ENCODE measurements at places on chromosomes 3 and 15.

DNA sequence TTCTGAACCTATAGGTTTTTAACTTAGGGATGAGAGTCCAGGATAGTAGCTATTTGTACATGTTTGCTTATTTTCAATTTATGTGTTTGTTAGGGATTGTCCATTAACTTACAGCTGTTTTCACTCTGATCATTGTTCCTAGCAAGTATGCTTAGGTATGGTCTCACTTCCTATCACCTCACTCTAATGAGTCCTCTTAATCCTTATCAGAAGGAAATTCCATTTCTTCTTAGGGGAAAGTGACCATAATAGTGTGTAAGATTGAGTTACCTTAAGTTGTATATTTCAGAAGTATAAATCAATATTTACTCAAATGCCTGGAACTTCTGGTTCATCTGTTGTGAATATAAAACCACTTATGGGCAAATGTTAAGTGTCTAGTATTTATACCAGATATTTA lies 53.0 kb downstream of the PIAS1 start:
- no peak for DNase-seq

- no peak for DNase-seq
Measured at GRCh38 chr3:131324923-131325322, 56.7 kb upstream of the NUDT16 start.

DNA sequence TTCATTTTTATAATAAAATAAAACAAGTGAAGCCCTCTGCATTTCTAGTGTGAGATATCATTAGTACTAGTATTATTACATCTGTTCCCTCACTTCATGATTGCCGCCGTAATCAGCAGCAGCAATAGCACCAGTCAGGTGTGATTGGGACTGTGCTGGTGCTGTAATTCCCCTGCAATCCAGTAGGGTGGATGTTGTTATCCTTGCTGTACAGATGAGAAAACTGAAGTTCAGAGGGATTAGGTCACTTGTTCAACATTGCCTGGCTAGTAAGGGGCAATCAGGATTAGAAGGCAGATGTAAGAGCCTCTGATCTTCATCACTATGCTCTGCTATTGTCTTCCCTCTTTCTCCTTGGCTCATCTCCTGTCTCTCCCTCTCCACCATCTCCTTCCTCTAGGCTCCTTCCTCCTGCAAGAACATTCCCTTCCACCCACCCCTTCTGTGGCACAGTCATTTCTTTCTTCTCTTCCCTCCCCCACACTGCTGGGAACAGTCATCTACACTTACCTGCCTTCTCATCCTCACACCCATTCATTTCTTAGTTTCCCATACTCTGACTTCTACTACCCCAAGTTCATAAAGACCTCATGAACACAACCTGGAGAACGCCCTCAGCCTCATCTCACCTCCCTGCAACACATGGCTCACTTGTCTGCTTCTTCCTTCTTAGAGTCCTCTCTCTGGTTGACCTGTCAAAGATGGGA lies 29.7 kb downstream of the CRYGS start:
- no peak for DNase-seq

GRCh38 chr3:53067567-53067966 lies 21.7 kb upstream of the SFMBT1 start:
- DNase-seq, result no peak

GRCh38 chr15:89774492-89774891 lies 1.6 kb upstream of the MESP2 start:
- DNase-seq, result no peak

GRCh38 chr15:43071451-43071850 lies 34.4 kb downstream of the UBR1 start:
- no peak for DNase-seq

- DNase-seq, result no peak
Measured at GRCh38 chr3:50267280-50267913, 1.6 kb upstream of the SEMA3B start.

DNA sequence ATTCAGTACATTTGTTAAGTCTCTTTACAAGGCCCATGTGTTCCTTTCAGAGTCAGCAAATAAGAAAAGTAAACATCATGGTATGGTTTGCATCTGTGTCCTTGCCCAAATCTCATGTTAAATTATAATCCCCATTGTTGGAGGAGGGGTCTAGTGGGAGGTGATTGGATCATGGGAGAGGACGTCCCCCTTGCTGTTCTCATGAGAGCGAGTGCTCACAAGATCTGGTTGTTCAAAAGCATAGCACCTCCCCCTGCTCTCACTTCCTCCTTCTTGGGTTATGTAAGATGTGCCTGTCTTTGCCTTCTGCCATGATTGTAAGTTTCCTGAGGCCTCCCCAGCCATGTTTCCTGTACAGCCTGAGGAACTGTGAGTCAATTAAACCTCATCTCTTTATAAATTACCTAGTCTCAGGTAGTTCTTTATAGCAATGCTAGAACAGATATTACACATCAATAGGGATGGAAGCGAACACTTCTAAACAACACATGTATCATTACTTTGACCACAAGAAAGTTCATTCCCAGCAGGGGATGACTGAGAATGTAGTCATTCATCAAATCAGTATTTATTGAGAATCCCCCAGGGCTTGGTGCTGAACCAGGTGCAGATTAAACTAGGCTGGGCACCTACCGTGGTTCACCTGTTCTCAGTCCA lies 4.1 kb downstream of the EFCAB12 start:
- DNase-seq, result no peak

DNA sequence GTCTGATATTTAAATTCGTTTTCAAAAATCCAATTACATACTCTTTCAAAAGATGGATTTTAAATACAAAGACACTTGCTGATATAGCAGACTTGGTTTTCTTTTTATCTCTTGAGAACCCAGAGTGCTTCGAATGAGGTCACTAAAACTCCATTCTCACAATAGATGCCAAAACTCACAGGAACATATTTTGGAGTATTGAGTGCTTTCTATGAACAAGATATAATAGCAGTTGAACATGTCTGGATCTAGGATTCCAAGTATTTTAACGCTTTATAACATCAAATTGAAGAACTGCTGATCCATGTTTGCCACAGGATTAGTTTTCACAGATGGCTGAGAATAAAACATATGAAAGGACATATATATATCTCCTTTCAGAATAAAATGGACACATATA lies 113.2 kb downstream of the SAMMSON start:
- DNase-seq, result no peak

DNA sequence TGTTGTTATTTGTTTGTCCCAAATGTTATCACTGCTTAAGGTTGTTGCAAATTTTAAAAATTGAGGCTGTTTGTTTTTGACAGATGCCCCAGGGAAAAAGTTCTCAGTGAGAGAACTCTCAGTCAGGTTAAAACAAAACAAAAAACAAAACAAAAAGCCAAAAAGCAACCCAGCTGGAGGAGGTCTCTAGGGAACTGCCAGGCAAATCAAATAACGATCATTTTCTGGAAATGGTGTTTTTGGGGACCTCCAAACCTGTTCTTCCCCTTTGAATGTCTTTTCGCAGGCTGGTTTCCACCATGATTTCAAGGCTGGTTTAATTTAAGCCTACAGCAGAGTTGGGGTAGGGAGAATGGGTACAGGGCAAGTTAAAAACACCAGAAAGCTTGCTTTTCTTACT lies 27.2 kb downstream of the SPINK8 start:
- no peak for DNase-seq

GRCh38 chr3:62523672-62524071 lies 150.3 kb upstream of the FEZF2 start:
- no peak for DNase-seq

GRCh38 chr15:69031013-69032001 lies 16.8 kb downstream of the NOX5 start:
- DNase-seq, result peak; percentile 47

GRCh38 chr3:124587053-124587408 lies 143.2 kb upstream of the UMPS start:
- no peak for DNase-seq

GRCh38 chr3:187291001-187291511 lies 481 bp downstream of the MASP1 start:
- DNase-seq, result no peak

DNA sequence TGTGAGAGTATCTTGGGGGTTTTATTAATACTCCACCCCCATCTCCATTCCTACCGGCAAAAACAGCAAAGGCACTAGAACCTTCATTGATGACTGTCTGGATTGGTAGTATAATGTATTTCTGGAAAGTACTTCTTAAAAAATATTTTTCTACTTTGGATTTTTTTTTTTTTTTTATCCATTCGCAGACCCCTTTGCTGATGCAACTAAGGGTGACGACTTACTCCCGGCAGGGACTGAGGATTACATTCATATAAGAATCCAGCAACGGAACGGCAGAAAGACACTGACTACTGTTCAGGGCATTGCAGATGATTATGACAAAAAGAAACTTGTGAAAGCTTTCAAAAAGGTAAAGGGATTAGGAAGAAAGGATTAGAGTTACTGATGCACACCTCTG lies 1.2 kb downstream of the EIF1B start:
- no peak for DNase-seq

DNA sequence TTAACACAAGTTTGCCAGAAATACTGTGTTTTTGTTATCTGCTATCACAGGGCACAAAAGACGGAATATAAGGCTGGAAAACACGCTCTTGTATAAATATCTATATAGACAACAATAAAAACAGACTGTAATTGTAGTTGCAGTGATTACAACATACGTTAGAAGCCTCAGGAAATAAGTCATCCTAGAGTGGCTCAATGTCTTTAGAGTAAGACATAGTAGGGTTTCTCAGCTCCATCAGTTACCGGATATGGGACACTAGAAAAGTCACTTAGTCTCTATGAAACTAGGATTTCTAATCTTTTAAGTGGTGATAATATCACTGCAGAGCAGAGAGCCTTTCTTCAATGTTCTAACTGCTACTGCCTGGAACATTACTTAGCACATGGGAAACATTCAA lies 208.8 kb downstream of the STAG1 start:
- DNase-seq, result no peak

DNA sequence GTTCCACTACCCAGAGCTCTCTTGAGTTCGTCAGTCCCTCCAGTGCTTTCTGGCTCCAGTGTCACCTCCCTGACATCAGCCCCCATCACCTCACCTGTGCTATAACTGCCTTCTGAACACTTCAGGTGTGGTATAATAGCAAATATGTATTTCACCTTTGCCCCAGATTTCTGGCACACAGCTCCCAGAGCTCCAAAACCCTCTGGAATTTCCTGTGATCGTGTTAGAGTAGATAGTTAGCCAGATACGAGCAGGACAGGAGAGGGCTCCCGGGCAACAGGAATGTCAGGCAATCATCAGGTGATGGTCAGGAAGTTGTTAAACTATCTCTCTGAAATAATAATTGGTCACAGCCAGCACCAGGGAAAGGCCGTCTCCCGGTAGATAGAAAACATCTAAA lies 22.6 kb upstream of the LIMD1 start:
- no peak for DNase-seq

- DNase-seq, result no peak
Measured at GRCh38 chr3:169286214-169286613, 377.3 kb downstream of the MECOM start.

DNA sequence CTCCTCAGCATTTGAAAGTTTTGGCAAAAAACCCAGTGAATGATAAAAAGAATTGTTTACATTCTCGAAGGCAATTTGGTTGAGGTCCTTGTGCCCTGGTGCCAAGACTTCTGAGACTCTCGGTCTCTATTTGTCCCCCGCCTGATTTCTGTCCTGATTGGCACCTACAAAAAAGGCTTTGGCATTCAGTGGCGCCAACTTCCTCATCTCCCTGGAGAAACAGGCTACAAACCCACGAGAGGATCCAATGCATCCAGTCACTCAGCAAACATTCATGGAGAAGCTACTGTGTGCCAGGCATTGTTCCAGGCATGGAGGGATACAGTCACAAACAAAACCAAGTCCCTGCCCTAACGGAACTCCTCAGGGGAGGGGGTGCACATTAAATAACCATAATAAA lies 42.7 kb downstream of the HES1 start:
- DNase-seq, result no peak

- DNase-seq, result no peak
Measured at GRCh38 chr3:115943579-115943978, 320.3 kb downstream of the GAP43 start.

- no peak for DNase-seq
Measured at GRCh38 chr15:98609144-98609852, 39.0 kb upstream of the IGF1R start.

GRCh38 chr3:134483195-134483900 lies 2.4 kb downstream of the ANAPC13 start:
- no peak for DNase-seq

GRCh38 chr15:100671858-100672543 lies 69.6 kb downstream of the ASB7 start:
- DNase-seq, result no peak

DNA sequence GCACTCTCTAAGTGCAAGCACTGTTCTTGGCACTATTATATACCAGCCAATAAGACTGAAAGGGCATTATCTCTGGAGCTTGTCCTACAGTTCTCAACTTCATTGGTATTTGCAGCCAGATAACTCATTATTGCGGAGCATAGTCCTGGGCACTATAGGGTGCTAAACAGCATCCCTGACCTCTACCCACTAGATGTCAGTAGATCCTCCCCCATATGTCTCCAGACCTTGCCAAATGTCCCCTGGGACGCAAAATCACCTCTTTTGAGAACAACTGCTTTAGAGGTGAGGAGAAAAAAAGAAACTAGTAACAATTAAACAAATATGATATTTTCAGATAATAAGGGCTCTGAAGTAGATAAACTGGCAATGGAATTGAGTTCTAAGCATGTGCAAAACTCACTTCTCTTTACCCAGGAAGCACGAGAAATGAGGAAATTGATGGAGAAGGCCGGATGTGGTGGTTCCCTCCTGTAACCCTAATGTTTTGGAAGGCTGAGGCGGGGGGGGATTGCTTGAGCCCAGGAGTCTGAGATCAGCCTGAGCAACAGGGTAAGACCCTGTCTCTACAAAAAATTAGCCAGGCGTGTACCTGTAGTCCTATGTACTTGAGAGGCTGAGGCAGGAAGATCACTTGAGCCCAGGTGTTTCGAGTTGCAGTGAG lies 61.4 kb downstream of the FRMD4B start:
- DNase-seq, result no peak

- no peak for DNase-seq
Measured at GRCh38 chr15:58512522-58512921, 80.7 kb downstream of the LIPC start.

- DNase-seq, result no peak
Measured at GRCh38 chr15:100764778-100765466, 114.7 kb upstream of the ALDH1A3 start.

DNA sequence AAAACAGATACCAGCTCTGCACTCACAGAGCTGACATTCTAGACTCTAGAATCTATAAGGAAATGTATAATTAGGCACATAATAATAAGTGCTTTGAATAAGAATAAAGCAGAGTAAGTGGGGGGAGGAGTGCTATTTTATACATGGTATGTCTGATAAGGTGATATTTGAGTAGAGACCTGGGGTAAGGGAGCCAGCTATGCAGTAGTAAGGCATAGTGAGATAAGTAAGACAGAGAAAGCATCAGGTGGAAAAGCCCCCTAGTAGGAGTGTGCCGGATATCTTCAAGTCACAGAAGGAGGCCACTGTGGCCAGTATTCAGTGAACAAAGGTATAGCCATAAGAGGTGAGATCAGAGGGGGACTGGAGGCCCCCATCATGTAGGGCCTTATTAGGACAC lies 3.0 kb downstream of the SS18L2 start:
- no peak for DNase-seq

- DNase-seq, result no peak
Measured at GRCh38 chr3:138351151-138351550, 2.8 kb downstream of the MRAS start.

- DNase-seq, result no peak
Measured at GRCh38 chr3:74527566-74527965, 86.9 kb downstream of the CNTN3 start.

- DNase-seq, result no peak
Measured at GRCh38 chr3:32093204-32093603, 13.2 kb upstream of the GPD1L start.

GRCh38 chr3:112908252-112908651 lies 61.6 kb upstream of the CD200R1L start:
- no peak for DNase-seq

GRCh38 chr3:168544097-168544957 lies 448.6 kb upstream of the GOLIM4 start:
- DNase-seq, result no peak
